ENCODE measurements at places on chromosomes 6 and 20. TPM values are rescaled to one million over a fixed set of nuclear protein-coding genes. Genes with fewer than 3 reads are reported as not detected.

Gene HRH3
- not detected for total RNA-seq

Gene EFCAB8
- not detected for total RNA-seq

Gene TBXT
- total RNA-seq, result not detected

Gene CLDN20
- not detected for total RNA-seq

GRCh38 chr6:157063923-157064322 lies 259.4 kb downstream of the TMEM242 start:
- DNase-seq, result no peak

GRCh38 chr20:59421089-59421488 lies 120.7 kb downstream of the EDN3 start:
- DNase-seq, result no peak
